ENCODE measurements at places on chromosomes 3 and 15.

DNA sequence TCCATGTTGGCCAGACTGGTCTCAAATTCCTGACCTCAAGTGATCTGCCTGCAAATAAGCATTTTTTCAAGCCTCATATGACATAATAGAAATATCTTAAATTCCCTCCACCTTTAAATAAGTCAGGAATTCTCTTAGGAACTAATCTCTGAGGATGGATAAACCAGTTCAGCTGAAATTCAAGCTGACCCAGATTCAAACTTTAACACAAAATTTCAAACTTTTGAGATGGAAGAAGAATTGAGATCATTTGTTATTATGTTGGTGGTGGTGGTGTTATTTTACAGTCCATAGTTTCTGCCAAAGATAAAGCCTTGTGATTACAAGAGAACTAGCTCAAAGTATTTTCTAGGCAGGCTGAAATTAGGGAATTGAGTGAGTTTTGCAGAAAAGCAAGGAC lies 85.5 kb downstream of the SSR3 start:
- H3K27ac ChIP-seq = no peak overlapping the region
- H3K4me1 ChIP-seq = no peaks in the 10 kb centered on the region
- no peak for DNase-seq
- no peaks in the 10 kb centered on the region for H3K36me3 ChIP-seq

DNA sequence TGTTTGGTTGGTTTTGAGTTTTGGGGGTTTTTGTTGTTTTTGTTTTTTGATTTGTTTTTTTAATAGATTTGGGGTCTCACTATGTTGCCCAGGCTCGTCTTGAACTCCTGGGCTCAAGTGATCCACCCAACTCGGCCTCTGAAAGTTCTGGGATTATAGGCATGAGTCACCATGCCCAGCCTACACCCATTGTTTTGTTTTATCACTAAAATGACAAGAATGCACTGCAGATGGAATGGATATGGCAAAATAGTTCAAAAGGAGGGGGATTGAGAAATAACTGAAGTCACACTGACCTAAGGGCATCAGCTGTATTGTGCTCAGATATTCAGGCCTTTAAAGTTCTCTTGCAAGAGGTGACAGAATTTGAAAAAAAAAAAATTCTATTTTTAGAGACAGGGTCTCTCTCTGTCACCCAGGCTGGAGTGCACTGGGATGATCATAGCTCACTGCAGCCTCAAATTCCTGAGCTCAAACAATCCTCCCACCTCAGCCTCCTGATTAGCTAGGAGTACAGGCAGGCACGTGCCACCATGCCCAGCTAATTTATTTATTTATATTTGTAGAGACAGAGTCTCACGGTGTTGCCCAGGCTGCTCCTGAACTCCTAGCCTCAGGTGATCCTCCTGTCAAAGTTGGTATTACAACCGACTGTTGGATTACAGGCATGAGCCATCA lies 4.4 kb upstream of the RASA2 start:
- no peaks in the 10 kb centered on the region for H3K27me3 ChIP-seq
- no peak overlapping the region for H3K4me3 ChIP-seq
- no peaks in the 10 kb centered on the region for H3K4me1 ChIP-seq
- no peak for DNase-seq
- no peaks in the 10 kb centered on the region for H3K36me3 ChIP-seq
- H3K27ac ChIP-seq = no peak overlapping the region

- H3K27me3 ChIP-seq = 0 out of 2 replicates have a peak, but pooled peaks cover 6% of the 10 kb centered on the region
- DNase-seq = no peak
- no peaks in the 10 kb centered on the region for H3K4me1 ChIP-seq
- H3K36me3 ChIP-seq = no peaks in the 10 kb centered on the region
These were observed 357.2 kb downstream of the CLSTN2 start for GRCh38 chr3:140292170-140292569.

DNA sequence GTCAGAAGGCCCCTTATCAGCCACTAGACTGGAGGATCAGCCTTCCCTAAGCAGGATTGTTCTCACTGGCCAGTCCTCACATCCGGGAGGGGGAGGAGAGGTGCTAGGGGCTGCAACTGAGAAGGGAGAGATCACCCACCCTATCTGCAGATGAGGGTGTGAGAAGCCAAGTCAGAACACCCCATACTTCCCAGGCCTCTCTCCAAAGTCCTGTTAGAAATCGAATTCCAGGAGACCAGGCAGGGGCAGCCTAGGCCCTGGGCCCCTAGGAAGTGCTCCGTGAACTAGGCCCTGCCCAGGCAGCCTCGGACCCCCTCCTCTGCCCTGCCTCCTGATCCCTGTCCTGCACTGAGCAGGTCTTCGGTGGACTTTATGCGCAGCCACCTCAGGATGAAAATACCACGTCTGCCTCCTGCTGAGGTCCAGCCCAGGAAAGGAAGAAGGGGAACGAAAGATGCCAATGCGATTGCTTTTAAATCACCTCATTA lies 933 bp downstream of the DZIP1L start:
- H3K4me3 ChIP-seq = no peak overlapping the region
- DNase-seq = no peak
- H3K36me3 ChIP-seq = no peaks in the 10 kb centered on the region
- peaks cover 15% of the 10 kb centered on the region for H3K27me3 ChIP-seq

DNA sequence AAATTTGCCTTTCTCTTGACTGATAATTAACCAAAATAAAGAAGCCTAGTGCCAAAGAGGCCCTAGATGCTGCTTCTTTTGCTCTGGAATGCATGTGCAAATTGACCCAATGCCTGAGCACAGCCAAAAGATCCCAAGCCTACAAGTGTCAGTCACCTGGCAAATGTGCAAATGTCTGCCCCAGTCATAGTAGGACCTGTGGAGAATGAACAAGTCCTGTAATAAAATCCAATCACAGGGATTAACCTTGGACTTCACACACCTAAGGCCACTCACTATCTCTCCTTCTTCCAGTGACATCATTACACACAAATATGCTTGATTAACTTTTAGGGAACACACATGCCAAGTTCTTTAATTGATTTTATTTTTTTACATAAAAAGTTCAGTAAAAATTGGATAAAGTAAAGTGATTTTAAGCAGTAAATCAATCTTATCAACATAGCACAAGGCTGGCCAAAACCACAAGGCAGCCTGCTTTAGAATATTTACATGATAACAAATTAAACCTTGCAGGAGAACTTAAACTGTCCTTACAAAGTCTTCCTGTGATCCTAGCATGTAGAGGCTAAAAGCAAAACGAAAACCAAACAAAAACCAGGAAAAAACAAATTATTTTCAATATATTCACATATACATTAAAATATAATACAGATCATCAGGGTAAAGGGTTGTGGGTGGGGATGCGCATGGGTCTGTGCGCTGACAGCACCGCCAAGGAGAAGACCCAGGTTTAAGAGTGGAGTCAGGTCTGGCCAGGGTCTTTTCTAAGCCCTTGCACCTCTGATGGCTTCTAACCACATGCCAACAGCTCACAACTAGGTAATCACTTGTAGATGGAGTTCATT lies 36.8 kb downstream of the NBEAL2 start:
- no peaks in the 10 kb centered on the region for H3K27me3 ChIP-seq
- H3K27ac ChIP-seq = no peak overlapping the region
- H3K36me3 ChIP-seq = peaks cover 17% of the 10 kb centered on the region

All from GM12878 (cell line).